NCI-H460 (cell line): ENCODE measurements at places on chromosomes 1 and 21. TPM values are rescaled to one million over a fixed set of nuclear protein-coding genes. Genes with fewer than 3 reads are reported as not detected.

DNA sequence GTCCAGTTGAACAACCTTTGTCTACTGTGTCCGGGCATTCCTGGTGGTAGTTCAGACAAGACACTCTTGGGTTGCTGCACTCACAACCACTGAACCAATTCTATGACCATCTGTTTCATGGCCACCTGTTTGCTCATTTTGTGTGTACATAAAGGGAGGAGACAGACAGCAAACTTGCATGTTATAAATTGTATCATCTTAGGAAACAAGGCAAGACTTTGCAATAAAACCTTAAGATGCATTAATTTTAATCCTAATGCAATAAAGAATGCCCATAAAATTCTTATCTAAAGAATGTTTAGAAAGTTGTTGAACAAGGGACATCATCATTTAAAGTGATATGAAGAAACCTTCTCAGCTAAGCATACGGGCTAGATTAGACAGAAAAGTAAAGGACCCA lies 34.8 kb downstream of the ADAM30 start:
- DNase-seq: no peak

RGS7 gene
- 0.10 TPM in 1 of 2 replicates, not detected in the other for total RNA-seq

DNA sequence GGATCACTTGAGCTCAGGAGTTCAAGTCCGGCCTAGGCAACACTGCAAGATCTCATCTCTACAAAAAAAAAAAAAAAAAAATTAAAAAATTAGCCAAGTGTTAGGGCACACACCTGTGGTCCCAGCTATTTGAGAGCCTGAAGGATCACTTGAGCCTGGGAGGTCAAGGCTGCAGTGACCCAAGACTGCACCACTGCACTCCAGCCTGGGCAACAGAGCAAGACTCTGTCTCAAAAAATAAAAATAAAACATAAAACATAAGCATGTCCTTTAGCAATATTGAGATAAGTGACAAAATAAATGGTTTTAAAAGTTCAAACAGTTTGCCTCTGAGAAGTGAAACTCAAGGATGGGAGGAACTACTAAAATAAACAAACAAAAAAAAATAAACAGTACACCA lies 101.2 kb downstream of the RERE start:
- no peak for DNase-seq

GRCh38 chr21:33101300-33101911 lies 31.5 kb downstream of the OLIG1 start:
- no peak for DNase-seq

DNA sequence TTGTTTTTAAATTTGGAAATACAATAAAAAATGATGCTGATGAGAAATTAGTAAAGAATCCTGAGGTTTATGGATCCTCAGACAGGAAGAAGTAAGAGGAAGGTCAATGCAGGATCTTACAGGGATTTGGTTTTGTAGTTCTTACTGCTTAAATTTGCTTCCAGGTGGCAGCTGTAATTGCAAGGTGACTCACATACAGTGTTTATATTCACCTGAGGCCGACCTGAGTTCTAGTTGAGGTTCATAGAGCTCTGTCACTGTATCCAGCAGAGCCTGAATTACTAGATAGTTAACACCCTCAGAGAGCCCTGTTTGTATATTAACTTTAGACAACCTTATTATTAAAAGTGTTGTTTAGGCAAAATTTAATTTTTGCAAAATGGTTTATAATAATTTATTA lies 1.4 kb upstream of the WDR26 start:
- no peak for DNase-seq
